ENCODE measurements at places on chromosomes 5 and 9. TPM values are rescaled to one million over a fixed set of nuclear protein-coding genes. Genes with fewer than 3 reads are reported as not detected.

Gene RLN1
- total RNA-seq: not detected

Gene PDE6A
- 0.05 TPM for total RNA-seq

Gene KIF4B
- under 0.01 TPM for total RNA-seq

Gene KCTD16
- total RNA-seq: 0.05 TPM

Gene AMBP
- total RNA-seq: not detected

Gene TMEM174
- total RNA-seq: not detected

Gene PDZD2
- 4.5 TPM for total RNA-seq

Gene DBH
- total RNA-seq: not detected

Gene ALDH1B1
- total RNA-seq: 27.1 TPM

Gene CDO1
- total RNA-seq: 0.15 TPM

Gene SPATA31A3
- not detected for total RNA-seq

Gene DNLZ
- total RNA-seq: 44.2 TPM

Gene STK32A
- total RNA-seq: 0.07 TPM

Gene CYSRT1
- 0.20 TPM for total RNA-seq

Gene MAST4
- 35.0 TPM for total RNA-seq

Gene GPX8
- total RNA-seq: 102 TPM

Gene CXCL14
- total RNA-seq: not detected

Gene ADGRD2
- total RNA-seq: not detected

Gene ZNF483
- 0.69 TPM for total RNA-seq

Gene SARDH
- not detected for total RNA-seq

Gene ADGRV1
- total RNA-seq: not detected

Gene FYB1
- total RNA-seq: not detected

Gene PIP5KL1
- total RNA-seq: 1.3 TPM

Gene NDUFB6
- 91.9 TPM for total RNA-seq

Gene GABBR2
- 2.3 TPM for total RNA-seq

Gene CCL21
- 0.53 TPM for total RNA-seq

Gene GPR150
- total RNA-seq: 1.9 TPM

Gene MARCOL
- not detected for total RNA-seq

Gene ARSI
- total RNA-seq: 0.49 TPM

Gene PCDHGC3
- total RNA-seq: 18.0 TPM

Gene PCDHB14
- total RNA-seq: 0.20 TPM

Gene OR2K2
- total RNA-seq: not detected

Gene MAMDC2
- total RNA-seq: 4.9 TPM

Gene ALAD
- total RNA-seq: 9.2 TPM

Gene TMC1
- 0.13 TPM for total RNA-seq

Gene TBCA
- 168 TPM for total RNA-seq

Gene SLC36A2
- total RNA-seq: not detected

All from mammary microvascular endothelial cell (primary cell).